BJ (cell line): ENCODE measurements at places on chromosomes 5 and 9. TPM values are rescaled to one million over a fixed set of nuclear protein-coding genes. Genes with fewer than 3 reads are reported as not detected.
A peak's percentile ranks its signal among the peaks of the same experiment; 100 is the strongest.

- DNase-seq: no peak
Measured at GRCh38 chr5:87020099-87020934, 247.4 kb upstream of the RASA1 start.

GRCh38 chr5:76805821-76806505 is 12.9 kb upstream of the F2RL1 start:
- DNase-seq: peak; percentile 87

GRCh38 chr5:136166909-136167308 is 26.1 kb downstream of the SMIM32 start:
- no peak for DNase-seq

GRCh38 chr9:34431667-34432066 is 26.7 kb downstream of the FAM219A start:
- DNase-seq: no peak

DNA sequence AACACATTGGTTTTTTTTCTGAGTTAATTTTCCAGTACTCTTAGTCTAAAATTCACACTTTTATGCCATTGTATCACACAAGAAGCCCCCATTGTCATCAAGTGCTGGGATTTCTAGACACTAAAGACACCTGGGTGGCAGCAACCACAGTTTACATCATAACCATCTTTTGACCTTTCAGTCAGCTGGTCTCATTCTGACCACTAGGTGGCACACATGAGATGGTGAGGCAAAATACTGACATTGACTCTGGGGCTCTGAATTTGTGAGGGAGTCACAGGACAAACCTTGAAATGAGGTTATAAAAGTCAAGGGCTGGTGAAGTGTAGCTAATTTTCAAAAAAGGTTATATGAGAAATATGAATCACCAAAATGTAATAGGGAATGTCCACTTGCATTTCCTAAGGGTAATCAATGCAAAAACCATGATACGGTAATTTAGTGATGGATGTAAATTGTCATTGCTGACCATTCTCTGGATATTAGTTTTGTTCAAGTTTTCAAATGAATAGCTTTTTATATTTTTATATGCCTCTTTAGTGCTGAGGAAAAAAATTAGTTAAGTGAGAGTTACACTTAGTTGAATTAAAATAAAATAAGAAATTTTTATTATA is 229.4 kb downstream of the DMAC1 start:
- no peak for DNase-seq

DNA sequence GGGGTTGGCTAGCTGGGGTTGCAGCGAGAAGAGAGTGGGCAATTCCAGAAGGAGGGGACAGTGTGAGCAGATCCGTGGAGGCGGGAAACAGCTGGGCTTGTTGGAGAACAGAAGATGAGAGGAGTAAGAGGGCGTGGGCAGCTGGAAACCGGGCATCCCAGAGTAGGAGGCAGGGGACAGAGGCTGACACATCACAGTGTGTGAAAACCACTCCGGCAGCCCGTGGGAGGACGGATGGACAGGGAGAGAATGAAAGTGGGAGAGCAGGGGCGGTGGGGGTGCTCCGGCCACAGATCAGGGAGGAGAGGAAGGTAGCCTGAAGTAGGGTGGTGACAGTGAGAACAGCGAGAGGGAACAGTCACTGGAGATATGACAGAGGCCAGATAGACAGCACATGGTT is 8.3 kb upstream of the PSMB7 start:
- DNase-seq: no peak

Gene DMRT2
- not detected in 2 replicates for polyA plus RNA-seq

Gene SIT1
- not detected in 2 replicates for polyA plus RNA-seq
